ENCODE measurements at places on chromosomes 2 and 18.
A peak's percentile ranks its signal among the peaks of the same experiment; 100 is the strongest.

GRCh38 chr18:68833756-68834155 is 35.9 kb downstream of the CCDC102B start:
- no peak for DNase-seq

DNA sequence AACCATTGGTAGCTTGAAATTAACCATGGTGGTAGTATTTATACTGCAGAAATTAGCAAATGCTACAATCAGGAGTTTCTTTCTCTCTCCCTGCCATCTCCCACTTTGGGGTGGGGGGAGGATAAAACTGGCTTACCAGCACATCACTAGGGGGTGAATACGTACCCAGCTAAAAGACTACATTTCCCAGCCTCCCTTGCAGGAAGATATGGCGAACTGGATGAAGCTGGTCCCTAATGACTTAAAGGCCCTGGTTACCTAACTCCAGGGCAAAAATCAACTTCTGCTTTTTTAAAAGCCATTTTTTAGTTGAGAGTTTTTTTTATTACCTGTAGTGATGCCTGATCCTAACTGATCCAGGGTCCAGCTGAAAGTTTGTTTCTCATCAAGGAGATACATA is 70.3 kb upstream of the RAB12 start:
- no peak for DNase-seq

GRCh38 chr2:1940679-1941078 is 196.4 kb upstream of the PXDN start:
- DNase-seq = no peak

- DNase-seq = no peak
Measured at GRCh38 chr2:159650574-159650973, 34.2 kb upstream of the BAZ2B start.

DNA sequence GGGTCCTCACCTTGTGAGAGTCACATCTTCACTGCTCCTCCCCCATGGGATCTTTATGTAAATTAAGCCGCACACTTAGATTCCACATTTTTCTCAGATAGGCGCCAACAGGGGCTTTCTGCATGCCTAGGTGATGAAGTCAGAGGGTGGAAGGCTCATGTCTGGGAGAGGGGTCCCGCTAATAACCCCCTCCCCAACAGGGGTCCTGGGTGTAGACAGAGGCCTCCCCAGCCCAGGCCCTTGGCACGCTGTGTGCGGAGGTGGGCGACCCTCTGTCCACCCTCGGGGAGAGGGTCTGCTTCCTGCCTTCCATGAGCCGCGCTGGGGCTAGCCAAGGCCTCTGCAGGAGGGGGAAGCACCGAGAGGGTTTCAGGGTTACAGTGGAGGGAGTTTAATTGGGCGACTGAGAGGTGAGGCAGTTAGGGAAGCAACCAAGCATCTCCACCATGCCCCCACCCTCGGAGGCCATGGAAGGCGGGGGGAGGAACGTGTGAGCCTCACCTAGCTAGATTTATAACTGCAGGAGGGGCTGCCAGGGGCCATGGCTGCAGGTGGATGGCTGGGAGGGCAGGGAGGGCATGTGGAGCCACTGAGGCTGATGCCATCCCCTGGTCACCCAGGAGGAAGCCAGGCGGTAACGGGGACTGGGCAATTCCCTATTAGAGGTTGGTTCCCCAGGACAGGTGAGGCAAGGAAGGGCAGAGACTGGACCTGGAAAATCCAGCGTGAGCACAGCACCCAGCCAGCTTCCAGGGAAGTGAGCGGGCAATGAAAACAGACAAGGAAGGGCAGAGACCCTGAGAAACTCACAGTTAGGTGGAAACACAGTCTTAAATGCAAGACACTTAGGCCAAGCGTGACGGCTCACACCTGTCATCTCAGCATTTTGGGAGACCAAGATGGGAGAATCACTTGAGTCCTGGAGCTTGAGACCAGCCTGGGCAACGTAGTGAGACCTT is 7.7 kb upstream of the PXDN start:
- no peak for DNase-seq

DNA sequence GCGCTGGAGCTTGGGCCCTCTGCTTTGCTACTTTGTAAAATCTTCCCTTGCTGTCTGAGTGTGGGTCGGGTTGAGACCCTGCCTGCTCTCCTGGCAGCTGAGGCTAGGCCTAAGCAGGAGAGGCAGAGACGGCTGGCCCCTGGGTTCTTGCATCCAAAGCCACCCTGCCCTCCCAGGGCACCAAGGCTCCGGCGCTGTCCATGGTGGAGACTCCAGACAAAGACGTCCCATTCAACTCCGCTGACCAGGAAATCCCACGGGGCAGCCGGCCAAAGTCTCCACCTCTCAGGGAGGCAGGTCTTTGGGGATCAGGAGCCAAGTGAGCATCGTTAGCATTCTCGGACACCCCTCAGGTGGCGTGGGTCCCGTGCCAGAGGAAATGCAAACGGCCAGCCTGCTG is 2.6 kb upstream of the PRLH start:
- no peak for DNase-seq

DNA sequence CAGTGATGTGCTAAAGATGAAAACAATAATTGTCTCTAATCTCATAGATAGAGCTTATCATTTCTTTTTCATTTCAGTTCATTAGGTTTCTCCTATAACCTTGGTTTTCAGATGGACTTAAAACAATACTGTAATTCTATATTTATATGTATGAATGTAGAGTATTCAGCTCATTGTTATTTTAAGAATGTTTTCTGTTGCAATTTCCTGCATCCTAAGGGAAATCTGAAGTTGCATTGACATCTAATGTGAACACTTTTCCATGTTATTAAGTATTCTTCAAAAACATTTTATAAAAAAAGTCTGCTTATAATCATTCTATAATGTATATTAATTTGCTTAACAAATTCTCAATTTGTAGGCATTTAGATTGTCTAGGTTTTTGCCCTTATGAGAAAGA is 288.9 kb downstream of the XIRP2 start:
- DNase-seq = no peak

DNA sequence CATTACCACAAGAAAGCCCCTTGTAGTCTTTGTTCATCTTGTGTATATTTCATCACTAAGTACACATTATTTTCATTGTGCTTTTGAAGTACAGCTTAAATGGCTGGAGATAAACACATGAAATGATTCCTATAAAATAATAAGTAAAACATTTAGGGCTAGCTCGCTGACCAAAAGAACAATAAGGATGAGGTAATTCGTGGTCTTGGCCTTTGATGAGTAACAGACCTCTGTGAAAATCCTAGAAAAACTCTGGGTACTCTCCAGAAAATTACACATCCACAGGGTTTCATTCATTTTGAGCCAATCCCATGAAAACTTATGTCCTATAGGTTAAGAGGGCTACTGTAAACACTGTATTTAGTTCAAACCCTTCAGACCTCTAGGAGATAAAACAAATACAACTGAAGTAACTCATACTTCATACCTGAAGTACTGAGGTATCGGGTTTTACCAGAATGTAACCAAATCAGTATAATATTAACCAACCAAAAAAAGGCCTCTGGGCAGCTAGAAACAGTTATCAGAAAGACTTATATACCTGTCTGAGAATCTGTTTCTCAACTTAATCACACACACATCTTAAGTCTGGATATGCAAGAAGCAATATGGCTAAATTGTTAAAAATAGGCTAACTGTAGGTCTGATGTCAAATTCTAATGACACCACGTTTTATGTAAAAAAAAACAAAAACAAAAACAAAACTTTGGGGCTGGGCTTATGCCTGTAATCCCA is 31.0 kb downstream of the CFAP36 start:
- no peak for DNase-seq

GRCh38 chr2:214713080-214713830 is 96.2 kb downstream of the BARD1 start:
- no peak for DNase-seq

DNA sequence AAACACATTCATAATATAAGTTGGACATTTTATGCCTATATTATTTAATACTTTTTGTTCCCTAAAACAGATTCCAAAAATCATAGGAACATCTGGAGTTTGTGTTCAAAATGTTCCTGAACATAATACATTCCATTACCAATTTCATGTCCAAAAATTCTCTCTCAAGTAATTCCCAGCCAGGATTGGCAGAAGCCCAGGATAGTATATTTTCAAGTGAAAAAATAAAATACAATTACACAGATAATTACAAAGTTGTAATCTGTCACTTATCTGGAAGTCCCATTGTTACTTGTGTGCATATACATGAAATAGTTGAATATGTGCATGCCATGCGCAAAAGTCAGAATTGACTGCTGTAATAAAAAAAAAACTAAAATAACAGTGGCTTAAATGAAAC is 5.2 kb upstream of the SCN7A start:
- DNase-seq = no peak

DNA sequence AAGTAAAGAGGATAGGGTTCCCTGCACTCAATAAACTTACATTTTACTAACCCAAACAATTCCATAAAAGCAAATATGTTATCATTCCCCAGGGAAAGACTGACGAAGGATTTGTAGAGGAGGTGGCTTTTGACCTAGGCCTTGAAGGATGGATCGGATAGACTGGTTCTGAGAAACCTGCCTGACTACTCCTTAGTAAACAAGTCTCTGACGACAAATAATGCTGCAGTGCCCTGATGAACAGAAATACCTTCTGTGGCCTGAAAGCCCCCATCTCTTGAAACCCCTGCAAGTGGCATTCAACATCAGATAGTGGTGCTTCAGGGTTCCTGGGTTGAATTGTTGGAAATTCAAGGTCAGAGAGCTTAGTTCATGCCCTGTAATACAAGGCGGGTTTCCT is 19.2 kb downstream of the PRKCE start:
- no peak for DNase-seq

GRCh38 chr18:44856157-44856556 is 175.5 kb downstream of the SETBP1 start:
- DNase-seq = no peak

DNA sequence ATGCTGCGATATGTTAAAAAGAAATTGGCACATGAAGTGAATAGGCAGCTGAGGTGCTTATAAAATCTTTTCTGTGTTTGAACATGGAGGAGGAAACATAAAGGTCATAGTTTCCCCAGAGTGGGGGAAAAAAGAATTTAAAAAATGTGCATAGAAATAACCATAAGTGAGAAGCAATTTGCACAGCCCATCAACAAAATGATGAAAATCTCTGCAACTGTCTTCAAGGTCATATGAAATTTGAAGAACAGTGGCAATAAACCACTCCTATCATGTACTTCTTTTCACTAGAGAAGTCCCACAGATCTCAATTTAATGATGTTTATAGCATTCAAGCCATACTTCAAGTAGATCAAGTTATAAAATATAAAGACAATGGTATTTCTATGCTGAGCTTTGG is 46.7 kb upstream of the ZNF804A start:
- no peak for DNase-seq

GRCh38 chr2:225867071-225867470 is 467.6 kb downstream of the NYAP2 start:
- DNase-seq = no peak

- no peak for DNase-seq
Measured at GRCh38 chr2:99495115-99495860, 5.5 kb upstream of the REV1 start.

- DNase-seq = no peak
Measured at GRCh38 chr2:75600461-75601011, 39.8 kb upstream of the EVA1A start.

- DNase-seq = no peak
Measured at GRCh38 chr18:39167990-39168389, 1602.4 kb upstream of the CELF4 start.

DNA sequence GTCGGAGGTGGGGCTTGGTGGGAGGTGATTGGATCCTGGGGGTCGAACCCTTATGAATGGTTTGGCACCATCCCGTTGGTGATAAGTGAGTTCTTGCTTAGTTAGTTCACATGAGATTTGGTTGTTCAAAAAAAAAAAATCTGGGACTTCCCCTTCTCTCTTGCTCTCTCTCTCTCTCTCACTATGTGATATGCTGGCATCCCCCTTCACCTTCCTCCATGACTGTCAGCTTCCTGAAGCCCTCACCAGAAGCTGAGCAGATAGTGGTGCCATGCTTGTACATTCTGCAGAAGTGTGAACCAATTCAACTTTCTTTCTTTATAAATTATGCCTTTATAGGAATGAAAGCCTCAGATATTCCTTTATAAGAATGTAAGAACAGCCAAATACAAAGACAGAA is 269.7 kb upstream of the APCDD1 start:
- no peak for DNase-seq

DNA sequence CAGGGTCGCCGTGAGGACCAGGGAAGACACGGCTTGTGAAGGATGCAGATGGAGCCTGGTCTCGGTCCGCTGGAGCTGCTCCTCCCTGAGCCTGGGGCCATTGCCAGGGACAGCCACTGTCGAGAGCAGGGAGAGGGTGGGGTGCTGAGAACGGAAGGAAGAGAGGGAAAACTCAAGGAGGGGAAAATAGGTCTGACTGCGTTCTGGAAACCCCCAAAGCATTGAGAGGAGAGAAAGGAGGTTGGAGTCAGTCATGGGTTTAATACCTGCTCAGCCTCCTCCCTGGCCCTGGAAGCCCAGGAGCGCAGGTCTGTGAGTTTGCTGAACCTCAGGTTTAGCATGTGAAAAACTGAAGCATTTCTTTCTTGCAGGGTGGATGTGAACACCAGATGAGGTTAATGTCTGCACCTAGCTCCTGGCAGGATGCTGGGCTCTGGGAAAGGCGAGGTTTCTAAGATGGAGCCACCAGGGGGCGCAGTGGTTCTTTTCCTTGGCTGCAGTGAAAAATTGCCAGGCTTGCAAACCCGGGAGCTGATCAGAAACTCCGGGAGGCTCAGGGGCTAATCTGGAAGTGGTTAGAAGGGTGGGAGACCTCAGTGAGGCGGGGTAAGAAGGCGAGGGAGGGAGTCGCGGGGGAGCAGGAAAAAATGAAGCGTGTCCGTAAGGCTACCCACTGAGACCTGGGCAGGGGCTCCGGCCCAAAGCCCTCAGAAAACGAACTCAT is 33.6 kb upstream of the RNF149 start:
- peak; percentile 43 for DNase-seq

- no peak for DNase-seq
Measured at GRCh38 chr2:148021886-148022285, 995 bp downstream of the MBD5 start.

DNA sequence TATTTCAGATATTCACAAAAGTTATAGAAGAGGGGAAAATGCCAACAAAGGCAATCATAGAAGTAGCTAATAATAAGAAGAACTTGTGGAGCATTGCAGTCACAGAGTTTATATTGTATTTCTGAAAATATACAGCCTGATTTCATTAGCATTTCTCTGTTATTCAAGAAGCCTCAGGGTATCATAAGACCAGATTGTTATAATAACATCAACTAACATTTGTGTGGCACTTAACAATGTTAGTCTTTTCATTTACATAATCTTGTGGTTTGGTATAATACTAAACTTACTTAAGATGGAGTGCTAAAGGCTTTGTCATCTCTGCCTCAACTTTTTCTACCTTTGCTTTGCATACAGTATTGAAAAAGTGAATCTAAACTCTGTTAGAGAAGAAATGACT is 61.6 kb upstream of the TACR1 start:
- DNase-seq = no peak

DNA sequence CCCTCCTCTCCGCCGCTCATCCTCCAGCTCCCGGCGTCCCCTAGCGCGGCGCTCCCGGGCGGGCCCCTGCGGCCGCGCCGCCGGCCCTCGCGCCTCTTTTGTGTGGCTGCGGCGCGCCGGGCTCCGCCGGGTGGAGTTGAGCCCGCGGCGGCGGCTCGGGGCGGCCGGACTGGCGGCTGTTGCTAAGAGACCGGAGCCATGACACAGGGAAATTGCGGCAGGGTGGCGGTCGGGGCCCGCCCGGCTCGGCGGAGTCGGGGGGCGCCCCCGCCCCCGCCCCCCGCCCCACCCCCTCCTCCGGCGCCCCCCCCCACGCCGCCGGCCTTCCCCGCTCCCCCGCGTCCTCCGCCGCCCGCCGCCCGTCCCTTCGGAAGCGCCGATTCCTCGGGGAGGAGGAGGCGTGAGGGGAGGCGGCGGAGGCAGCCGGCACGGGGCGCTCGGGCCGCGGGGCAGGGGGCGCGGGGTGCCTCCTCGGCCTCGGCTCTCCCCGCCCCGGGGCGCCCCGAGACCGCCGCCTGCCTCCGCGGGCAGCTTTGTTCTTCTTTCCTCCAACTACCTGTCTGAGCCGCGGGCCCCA is at the start of gene TMEM200C:
Gene TMEM200C (minus strand): TSS at position 224 of the 577 bp plus-strand sequence. CDS start 3,459 bp downstream, outside the sequence.
- DNase-seq = no peak
